ENCODE measurements at places on chromosomes 7 and 10.

GRCh38 chr10:37957841-37958240 is 18.6 kb downstream of the ZNF25 start:
- DNase-seq: no peak

GRCh38 chr10:99467236-99467999 is 37.0 kb upstream of the GOT1 start:
- DNase-seq: no peak

DNA sequence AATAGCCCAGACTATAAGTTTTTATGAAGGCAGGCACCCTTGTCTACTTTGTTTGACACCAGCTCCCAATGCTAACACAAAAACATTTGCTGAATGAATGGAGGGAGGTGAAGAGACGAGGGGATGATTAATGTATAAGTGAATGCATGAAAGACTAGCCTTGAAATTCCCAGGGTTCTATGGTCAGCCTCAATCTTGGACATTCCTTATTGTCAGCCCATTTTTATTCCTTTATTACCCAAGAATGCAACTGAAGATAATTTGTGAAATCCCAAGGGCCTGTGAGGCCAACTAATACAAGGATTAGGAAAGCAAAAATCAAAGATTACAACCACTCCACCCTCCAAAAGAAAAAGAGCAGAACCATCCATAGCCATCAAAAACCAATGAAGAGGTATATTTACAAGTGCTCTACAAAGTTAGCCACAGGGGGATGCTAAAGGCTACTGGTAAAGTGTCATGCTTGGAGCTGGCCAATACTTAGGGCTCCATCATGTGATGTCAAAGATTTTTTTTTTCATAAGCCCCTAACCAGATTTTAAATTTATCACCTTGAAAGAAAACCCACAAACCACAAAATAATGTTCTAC is 40.0 kb upstream of the ASAH2 start:
- DNase-seq: no peak

- no peak for DNase-seq
These were observed 33.0 kb upstream of the NOBOX start for GRCh38 chr7:144436500-144436899.

- DNase-seq: no peak
These were observed 32.9 kb upstream of the CXCL12 start for GRCh38 chr10:44417761-44418160.
